ENCODE measurements at places on chromosomes 16 and 17.

DNA sequence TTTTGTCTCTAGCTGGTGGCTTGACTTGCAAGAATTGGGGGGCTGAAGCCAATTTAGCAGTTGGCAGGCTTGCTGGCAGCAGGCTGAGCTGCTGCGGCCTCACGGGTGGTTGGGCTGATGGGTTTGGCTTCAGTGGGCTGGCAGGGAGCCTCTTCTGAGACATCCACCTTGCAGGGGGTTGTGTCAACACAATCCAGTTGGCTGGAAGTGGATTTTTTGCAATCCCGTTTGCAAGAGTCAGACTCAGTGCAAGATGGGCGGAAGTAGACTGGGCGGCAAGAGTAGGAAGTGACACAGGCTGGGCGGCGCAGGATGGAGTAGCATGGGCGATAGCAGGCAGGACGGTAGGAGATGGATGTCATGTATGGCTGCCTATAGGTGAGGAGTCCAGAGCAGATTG lies 1.5 kb downstream of the KRTAP16-1 start:
- DNase-seq = no peak

GRCh38 chr17:55286681-55287589 lies 22.2 kb downstream of the HLF start:
- no peak for DNase-seq

GRCh38 chr17:43351691-43352090 lies 47.1 kb upstream of the ARL4D start:
- no peak for DNase-seq

- DNase-seq = no peak
Observed at GRCh38 chr17:71830866-71831265, 290.0 kb upstream of the SOX9 start.

- DNase-seq = no peak
Observed at GRCh38 chr17:62715882-62716390, 88.5 kb downstream of the MRC2 start.

DNA sequence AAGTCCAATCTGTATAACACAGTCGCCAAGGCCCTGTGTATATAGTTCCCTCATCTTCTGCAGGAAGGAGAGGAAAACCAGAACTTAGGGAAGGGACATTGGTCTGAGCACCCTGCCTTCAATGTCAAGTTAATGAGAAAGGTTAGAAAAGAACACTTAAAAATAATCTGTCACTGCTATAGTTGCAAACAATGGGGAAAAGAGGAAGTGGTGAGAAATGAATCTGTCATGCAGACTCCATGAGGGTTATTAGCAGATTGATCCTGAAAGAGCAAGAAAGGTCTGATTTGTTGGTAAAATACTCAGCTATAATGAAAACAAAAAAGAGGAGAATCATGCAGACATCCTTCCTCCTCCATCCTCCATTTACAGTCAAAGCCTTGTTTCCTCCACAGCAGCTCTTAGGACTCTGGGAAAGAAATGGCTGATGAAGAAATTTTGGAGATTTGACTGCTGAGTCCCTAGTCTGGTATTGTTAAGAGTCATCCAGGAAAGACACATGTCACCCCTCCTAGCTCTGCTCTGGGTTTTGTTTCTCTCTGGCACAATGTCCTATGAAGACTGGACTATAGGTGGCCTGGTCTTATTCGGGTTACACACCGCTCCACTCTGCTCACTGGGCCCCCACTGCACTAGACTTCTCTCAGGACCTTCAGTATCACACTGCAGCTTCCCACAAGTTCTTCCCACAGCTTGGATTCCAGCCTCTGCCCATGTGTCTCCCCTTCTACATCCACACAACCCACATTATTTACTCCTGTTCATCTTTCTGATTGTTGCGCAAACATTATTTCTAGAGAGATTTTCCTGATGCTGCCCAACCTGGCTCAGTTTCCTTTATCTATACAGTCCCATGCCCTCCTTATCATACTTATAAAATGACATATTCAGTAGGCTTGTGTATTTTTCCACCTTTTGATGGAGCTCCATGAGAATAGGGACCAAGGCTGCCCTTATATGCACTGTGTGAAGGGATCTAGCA lies 56.5 kb upstream of the XYLT1 start:
- DNase-seq = no peak

All from ACHN (cell line).